Stimulated activated CD8-positive, alpha-beta memory T cell treated with anti-CD3 and anti-CD28 coated beads, Interleukin-2, amount 100 ng/mL, for 48 hours (primary cell): ENCODE measurements at places on chromosomes 6 and 20.
A peak's percentile ranks its signal among the peaks of the same experiment; 100 is the strongest.

DNA sequence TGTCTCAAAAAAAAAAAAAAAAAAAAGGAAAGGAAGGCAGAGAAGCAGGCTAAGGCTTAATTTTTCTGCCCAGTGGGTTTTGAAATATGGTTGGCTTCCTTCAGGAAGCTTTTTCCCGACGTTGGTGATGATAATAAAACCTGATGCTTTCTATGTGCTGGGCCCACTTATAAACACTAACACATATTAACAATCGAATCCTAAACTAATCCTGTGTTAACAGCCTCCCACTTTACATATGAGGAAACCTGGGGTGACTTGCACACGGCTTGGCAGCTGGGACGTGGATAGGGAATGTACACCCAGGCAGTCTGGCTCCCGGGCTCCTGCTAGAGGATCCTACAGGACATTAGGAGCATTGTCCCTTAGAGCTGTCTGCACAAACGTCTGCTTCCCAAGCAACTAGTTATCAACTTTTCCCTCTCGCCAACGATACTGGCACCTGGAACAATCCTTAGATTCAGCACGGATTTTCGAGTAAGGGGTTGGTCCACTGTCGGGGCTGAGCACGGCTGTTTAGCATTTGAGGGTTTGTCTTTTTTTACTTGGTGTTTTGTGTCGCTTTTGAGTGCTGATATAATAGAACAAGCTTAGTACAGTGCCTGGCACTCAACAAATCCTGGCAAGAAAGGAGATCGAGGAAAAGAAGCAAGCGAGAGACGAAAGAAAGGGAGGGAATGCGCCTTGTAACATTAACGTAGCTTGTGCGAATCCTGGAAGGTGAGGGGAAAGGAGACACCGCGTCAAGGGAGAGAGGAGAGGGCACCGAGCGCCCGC lies 622 bp upstream of the KIZ start:
- no peak for DNase-seq

DNA sequence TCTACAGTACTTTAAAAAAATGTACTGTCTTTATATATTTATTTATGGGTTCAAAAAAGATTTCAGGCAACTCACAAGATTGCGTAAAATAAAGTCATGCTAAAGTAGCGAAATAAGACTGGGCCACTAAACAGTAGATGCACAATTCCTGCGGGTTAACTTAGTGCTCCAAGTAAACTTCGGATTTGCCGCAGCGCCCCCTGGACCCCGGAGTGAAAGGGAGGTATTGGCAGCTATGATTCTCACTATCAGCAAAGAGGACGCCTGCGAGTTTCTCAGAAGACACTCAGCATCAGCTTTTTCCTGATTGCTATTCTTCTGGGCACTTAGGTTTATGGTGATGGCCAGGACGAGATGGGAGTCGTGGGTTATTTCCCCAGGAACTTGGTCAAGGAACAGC lies 1.4 kb downstream of the OTOR start:
- DNase-seq, result no peak

DNA sequence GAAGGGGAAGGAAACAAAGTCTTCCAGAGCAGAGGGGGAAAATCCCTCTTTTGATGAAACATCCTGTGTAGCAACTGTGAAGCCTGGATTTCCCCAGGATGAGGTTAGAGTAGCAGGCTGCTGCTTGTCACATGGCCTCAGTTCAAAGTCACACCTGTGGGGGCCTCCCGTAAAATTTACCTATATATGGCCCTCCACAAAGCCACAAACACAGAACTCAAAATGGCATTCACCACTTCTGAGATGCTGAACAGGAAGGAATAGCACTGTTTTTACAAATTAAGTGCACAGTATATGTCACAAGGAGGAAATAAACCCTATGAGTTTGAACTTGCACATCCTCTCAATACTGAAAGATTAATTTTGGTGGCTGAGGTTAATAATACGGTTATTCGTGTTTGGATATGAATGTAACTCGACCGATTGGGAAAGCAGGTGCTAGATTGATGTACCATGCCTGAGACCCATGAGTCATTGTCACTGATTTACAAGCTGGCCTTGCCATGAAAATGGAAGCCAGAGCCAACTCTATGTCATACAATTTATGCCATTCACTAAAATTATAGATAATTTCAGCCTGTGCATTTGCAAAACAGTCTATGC lies 70.6 kb downstream of the SGK1 start:
- DNase-seq, result peak; percentile 27

DNA sequence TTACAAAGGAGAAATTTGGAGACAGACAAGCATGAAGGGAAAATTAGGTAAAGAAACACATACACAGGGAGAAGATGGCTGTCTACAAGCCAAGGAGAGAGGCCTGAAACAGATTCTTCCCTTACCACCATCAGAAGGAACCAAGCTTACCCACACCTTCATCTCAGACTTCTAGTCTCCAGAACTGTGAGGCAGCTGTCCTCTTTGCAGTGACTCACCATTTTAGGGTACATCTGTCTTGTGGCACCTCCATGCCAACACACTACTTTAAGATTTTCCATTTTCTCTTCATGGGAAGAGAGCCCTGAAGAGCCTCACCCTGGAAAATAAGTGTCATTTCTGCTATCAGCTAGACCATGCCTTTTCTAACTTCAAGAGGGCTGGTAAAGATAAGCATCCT lies 369.3 kb downstream of the FRK start:
- no peak for DNase-seq

GRCh38 chr20:46286977-46287376 lies 21.3 kb downstream of the CDH22 start:
- DNase-seq, result no peak

DNA sequence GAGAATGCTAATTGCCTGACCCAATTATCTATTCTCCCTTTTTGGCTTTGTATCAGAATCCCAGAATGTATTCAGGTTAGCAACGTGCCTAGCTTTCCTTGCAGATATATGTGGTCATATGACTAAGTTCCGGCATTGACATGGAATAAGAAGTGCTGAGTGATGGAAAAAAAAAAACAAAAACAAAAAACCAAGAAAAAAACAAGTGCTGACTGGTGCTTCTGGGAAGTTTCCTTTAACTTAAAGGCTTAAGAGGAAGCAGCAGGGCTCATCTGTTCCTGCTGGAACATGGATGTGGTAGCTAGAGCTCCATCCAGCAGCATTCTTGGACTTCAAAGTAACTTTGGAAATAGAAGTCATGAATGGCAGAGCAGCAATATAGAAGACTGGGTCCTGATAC lies 10.4 kb upstream of the RPF2 start:
- no peak for DNase-seq

DNA sequence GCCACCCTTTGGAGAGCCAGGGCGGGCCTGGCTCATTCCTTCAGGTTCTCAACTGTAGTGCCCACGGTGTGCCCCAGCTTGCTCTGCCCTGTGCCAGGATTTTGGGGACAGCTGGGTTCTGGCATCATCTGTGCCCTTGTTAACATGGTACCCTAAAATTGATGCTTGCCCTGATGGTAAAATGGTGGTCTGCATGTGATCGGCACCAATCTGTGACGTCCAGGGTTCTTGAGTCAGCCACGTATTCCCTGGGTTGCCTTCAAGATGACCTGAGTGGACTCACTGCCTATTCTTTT lies 31.2 kb upstream of the APCDD1L start:
- no peak for DNase-seq

GRCh38 chr20:20406306-20406705 lies 38.4 kb downstream of the INSM1 start:
- no peak for DNase-seq

- DNase-seq, result no peak
These were observed 74.7 kb upstream of the TMEM170B start for GRCh38 chr6:11462742-11463397.

GRCh38 chr6:3162067-3162497 lies 4.7 kb upstream of the TUBB2A start:
- no peak for DNase-seq

DNA sequence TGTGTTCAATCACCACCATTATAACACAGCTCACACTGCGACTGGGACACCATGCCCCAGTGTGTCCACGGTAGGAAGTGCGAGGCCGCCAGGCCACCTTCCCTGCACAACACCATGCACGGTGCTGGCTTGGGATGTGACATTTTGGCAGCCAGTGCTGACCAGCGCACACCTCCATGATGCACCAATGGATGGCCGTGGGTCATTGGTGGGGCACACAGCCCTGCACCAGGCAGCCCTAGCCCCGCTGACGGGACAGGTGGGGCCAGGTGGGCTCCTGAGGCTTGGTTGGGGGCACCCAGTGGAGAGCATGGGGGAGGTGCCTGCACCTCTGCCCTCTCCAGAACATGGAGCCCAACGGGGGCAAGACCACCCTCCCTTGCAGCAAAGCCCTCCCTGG lies 18.2 kb upstream of the FRMD1 start:
- DNase-seq, result no peak

DNA sequence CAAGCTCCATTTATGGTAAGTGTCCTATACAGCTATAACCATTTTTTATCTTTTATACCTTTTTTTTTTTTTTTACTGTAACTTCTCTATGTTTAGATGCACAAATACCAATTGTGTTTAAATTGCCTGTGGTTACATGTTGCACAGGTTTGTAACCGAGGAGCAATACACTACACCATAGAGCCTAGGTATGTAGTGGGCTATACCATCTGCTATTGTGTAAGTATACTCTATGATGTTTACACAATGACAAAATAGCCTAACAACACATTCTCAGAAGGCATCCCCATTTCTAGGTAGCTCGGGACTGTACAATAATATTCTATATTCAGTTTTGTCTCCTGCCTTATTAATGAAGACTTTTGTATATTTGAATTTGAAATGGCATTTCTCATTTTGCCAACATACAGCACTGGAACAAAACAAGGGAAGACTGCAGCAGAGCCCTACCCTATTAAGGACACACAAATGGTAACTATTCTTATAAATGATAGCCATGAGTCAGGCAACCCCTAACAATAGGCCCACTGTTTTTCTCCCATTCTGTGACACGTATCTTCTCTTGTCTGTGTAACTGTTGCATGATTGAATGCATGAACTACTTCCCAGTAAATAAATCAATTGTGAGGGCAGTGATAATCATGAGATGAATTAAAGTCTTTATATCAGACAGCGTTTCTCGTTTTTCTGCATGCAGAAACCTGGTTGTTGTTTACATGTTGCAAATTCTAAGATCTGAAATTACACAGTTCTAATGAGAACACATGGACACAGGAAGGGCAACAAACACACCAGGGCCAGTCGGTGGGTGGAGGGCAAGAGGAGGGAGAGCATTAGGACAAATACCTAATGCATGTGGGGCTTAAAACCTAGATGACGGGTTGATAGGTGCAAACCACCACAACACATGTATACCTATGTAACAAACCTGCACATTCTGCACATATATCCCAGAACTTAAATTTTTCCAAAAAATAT lies 173.9 kb downstream of the EPM2A start:
- DNase-seq, result no peak

GRCh38 chr20:33091147-33091546 lies 11.7 kb downstream of the BPIFB4 start:
- no peak for DNase-seq

DNA sequence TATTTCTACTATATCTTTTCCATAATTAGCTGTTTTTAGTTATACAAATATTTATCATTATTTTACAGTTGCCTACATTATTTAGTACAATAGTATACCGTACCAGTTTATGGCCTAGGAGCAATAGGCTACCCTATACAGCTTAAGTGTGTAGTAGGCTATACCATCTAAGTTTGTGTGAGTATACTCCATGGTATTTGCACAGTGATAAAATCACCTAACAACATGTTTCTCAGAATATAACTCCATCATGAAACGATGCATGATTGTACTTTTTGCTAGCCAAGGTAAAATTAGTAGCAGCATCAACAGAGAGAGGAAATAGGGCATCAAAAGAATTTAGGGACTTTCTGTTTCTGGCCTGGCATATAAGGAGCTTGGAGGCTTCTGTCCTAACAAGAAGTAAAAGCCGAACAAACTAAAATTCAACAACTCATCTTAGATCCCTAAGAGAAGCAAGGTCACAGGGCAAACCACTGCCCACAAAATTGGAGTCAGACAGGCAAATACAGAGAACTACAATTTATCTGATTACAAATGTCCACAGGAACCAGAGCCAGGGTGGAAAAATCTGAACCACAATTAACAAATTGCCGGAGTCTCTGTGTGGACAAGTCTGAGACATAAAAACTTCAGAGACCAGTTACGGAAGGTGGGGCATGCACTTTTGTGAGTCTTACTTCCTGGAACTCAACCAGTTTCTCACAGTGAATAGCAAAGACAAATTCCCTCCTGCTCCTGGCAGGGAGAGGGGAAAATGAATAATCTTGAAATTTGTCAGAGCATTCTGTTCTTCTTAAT lies 671.4 kb downstream of the RFPL4B start:
- DNase-seq, result no peak

DNA sequence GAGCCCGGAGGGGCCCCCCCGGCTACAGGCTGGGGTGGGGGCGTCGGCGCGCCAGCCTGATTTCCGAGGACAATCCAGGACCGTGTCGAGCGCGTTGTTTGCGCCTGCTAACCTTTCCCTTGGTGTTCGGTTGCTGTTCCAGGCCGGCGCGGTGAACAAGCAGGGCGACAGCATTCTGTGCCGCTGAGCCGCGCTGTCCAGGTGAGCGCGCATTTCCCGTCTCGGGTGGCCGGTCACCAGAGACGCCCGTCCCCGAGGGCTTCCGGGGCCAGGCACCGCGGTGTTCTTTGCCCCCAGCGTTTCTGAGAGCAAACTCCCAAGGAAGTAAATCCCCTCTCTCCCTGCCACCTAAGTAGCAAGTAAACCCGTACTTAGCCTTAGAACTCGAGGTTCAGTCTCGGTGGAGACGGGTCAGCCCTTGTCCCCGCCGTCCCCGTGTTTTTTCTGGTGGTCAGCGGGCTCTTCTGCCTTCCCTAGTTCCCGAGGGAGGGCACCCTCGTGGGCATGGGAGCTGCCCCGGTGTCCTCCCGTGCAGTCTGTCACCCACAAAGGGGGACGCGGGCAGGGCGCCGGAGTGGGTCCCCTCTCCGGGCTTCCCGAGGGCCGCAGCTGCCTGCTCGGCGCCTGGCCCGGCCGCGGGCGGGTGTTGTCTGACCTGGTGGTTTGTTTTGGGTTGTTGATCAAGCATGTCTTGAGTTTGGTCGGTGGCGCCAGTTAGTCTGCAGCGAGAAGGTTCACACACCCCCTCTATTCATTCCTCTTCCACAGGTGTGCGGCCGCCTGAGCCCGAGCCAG lies 1.5 kb downstream of the ID4 start:
- no peak for DNase-seq
